ENCODE measurements at places on chromosomes 5 and 9.

GRCh38 chr5:16464231-16464630, 1.4 kb downstream of the ZNF622 start:
- no peak for DNase-seq

DNA sequence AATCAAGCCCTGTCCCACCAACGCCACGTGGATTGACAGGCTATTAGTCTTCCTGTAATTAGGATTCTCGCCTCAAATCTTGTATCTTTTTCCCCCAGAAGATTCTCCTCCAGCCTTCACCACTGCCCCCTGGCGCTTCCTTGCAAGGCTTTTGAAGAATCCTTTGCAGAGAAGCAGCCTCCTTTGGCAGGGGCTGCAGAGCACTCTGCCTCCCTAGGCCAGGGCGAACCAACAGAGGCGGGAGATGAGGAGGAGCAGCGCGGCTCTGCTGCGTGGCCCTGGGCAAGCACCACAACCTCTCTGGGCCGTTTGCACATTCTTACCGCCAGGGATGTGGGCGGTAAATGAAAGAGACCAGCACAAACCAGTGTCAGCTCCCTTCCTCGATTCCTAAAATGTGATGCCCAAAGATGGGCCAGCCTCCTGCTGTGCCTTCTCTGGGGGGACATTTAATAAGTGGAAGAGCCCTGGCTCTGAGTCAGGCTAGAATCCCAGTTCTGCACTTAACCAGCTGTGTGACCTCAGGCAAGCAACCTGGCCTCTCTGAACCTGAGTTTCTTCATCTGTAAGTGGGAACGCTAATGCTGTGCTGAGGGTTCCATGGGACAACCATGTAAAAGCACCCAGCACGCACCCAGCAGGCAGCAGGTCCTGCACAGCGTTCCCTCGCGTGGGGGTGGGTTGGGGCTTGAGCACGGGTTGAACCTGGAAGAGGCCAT, 128.6 kb downstream of the KCNIP1 start:
- no peak for DNase-seq

- no peak for DNase-seq
Observed at GRCh38 chr9:134560206-134560605, 81.4 kb upstream of the COL5A1 start.

DNA sequence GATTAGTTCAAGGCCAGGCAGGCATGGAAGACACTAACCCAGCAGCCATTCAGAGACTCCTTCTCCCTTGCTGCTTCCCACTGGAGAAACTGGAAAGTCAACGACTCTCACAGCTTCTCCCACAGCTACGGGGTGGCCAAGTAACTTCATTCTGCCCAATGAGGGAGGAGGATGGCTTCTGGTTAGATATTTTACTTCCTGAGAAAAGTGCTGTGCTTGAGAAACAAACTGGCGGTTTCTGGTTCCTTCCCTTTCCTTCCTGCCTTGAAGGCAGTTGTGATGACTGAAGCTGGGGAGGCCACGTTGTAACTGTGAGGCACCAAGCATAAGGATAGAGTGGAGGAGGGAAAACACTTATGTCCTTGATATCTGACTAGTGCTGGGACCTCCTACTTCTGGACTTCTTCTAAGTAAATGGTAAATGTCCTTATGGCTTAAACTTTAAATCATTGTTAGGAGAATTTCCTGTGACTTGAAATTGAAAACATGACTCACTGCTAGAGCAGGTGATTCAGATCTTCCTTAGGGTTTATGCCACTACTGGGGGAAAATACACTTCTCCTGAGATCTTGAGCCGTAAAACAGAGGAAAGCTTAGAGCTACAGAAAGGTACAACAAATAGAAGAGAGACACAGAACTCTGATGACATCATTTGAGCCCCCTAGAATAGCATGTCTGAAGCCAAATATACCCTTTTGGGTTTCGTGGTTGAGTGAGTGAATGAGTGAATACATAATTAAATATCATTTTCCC, 3.1 kb upstream of the GNPDA1 start:
- DNase-seq = no peak

DNA sequence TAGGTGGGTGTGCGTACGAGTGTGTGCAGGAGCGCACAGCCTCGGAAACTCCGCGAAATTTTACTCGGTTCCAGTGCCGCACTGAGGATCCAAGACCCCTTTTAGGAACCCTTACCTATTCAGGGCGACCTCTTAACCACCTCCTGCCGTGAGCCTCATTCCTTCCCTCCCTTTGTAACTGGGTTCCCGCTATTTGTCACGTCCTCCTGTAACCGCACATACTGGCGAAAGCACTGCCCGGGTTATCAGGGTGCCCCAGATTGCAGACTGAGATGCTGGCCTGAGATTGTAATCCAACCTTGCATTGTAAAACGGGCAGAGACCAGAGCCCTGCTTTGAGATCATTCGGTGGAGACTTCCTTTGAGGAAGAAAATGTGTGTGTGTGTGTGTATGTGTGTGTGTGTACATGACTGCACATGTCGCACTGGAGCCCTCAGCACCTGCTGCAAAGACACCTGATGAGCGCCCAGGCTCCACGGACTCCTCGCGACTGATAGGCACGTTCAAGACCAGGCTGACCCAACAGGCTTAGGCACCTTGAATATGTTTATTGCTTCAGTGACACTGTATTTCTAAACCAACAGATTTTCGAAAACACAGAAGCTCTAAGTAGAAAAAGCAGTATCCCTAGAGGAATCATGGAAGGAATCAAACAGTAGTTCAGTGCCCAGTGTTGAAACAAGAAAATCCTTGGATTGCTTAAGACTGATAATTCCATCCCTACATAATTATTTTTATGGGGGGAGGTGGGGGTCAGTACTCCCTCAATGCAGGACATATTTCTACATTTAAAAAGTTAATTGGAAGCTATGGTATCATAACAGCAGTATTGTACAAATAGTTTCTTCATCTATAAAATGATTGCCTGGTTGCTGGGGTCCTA, 86.5 kb upstream of the TNFAIP8 start:
- DNase-seq = peak; percentile 87

DNA sequence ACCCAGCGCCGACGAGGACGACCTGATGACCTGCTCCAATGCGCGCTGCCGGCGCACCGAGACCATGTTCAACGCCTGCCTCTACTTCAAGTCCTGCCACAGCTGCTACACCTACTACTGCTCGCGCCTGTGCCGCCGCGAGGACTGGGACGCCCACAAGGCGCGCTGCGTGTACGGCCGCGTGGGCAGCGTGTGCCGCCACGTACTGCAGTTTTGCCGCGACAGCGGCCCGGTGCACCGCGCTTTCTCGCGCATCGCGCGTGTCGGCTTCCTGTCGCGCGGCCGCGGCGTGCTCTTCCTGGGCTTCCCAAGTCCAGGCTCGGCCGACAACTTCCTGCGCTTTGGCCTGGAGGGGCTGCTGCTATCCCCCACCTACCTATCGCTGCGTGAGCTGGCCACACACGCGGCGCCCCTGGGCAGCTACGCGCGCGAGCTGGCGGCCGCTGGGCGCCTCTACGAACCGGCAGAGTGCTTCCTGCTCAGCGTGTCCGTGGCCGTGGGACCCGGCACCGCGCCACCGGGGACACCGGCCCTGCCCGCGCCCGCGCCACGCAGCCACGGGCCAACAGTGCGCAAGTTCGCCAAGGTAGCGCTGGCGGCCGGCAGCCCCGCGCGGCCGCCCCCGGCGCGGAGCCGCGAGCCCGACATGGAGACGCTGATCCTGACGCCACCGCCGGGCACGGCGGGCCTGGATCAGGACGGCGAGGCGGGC, 2.7 kb upstream of the PHPT1 start:
- no peak for DNase-seq

DNA sequence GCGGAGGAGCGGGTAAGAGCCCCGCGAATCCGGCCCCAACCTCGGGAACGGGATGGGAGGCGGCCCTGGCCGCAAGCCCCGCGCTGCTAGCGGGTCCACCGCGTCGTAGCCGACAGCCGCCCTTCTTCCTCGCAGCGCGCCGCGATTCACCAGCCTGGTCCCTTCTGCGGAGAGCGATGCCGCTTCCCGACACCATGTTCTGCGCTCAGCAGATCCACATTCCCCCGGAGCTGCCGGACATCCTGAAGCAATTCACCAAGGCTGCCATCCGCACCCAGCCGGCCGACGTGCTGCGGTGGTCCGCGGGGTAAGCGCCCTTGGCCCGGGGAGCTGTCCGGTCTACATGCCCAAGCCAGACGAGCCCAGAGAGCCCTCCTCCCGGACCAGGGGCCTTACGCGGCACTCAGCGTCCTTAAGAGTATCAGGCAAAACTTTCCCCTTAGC, 335 bp downstream of the ROPN1L start:
- DNase-seq = no peak

Data from CMK (cell line).